Anterior cingulate cortex (tissue), 58 donors: ENCODE measurements at places on chromosomes 6 and 20.

DNA sequence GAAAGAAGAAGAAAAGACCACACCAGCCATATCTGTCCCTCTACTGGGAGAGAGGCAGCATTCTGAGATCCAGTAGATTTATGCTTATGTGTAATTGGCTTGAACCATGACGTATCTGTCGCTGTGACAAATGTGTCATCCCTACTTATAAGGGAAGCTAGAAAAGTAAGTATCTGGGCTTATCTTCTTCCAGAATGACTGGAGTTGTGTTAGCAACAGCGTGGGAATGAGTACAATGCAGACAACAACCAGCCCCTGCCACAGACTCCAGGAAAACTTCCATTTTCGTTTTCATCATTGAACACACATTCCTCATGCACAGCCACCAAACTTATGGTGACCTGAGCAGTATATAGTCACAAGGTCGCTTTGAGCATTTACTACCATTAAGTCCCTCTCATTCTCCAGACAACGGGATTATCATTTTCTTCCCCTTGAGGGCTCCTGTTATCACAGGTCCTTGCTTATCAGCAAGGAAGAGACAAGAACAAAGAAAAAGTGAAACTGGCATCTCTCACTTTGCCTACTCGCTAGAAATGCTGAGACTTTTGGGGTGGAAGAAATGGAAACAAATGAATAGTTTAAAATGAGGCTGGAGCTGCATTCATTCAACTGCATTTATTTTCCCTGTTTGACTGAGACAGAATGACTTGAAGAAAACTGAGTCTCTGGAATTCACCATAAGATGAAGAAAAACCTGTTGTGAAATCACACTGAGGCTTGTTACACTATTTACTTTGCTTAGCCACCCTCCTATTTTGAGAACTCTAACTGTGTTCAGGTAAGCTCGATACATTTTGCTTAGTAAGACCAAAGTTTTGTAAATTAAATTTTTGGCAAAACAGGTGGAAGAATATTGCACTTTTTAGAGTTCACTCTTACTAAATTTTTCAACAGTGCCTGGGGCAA is 149.3 kb upstream of the FOXQ1 start:
- no peak for DNase-seq

DNA sequence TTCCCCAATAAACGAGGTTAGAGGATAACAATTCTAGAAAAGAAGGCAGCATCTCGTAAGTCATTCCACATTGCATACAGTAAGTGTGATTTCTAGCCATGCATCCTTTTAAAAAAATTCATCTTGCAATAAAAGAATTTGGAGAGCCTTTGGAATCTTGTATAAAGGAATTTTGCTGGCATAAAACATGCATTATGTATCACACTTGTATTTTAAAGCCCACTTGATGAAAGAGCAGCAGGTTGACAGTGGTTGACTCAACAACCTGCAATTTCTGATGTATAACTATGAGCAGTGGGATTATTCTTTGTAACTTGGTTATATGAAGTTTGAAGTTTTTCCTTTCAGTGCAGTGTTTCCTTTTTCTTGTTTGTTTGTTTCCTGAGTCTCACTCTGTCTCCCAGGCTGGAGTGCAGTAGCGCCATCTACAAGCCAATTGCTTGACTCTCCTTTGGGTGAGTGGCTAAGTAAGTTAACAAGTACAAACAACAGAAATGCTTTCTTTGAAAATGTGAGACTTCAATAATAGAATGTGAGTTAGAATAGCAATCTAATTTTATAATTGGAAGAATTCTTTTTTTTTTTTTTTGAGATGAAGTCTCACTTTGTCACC is 39.9 kb downstream of the JARID2 start:
- no peak for DNase-seq

- no peak for DNase-seq
These were observed 89.6 kb downstream of the TMEM242 start for GRCh38 chr6:157233686-157234085.

DNA sequence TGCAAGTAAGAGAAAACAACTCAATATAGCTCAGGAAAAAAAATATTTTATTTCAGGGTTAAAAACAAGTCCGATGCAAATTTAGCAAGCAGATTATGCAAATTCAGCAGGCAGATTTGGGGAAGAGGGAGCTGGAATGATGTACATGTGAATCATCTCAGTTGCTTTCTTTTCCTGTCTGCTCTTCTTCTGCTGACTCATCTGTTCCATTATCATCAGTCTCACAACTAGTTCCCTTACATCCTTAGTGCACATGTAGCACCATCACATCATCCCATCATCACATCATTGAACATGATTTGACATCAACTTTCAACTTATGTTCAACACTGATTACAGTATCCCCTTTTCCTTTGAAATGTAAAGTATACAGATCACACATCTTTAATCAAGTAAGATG is 11.5 kb upstream of the DEFB113 start:
- DNase-seq = no peak

DNA sequence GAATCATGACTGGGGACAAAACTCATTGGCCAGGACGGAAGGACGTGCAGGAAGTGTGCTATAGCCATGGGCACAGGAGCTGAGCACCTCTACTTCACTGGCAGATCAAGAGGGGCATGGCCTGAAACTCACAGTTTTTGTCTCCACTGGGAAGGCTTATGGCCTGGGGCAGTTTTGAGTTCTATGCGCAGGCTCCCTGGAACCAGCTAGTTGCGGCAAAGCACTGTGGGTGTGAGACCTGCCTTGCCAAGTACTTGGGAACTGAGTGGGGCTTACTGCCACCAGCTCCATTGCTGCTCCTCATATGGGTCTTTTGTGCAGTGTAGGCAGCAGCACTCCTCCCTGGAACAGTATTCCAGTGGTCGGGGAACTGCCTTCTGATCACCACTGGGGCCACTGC is 282.6 kb upstream of the EYS start:
- DNase-seq = no peak

DNA sequence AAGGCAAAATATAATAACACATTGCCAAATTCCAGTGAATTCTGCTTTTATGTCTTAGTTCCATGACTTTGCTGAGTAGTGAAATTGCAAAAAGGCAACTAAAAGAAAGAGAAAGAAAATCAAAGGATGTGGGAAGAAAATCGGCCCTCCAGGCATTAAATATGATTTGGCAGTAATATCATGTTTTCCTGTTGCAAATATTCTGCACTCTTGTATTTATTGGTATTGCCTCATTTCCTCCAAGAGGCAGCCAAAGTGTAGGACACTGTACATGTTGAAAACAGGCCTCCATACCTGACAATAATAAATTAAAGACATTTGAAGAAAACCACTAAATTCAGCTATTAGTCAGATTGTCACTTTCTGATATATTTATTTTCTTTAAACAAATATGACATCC is 460.0 kb upstream of the NOX3 start:
- DNase-seq = no peak

DNA sequence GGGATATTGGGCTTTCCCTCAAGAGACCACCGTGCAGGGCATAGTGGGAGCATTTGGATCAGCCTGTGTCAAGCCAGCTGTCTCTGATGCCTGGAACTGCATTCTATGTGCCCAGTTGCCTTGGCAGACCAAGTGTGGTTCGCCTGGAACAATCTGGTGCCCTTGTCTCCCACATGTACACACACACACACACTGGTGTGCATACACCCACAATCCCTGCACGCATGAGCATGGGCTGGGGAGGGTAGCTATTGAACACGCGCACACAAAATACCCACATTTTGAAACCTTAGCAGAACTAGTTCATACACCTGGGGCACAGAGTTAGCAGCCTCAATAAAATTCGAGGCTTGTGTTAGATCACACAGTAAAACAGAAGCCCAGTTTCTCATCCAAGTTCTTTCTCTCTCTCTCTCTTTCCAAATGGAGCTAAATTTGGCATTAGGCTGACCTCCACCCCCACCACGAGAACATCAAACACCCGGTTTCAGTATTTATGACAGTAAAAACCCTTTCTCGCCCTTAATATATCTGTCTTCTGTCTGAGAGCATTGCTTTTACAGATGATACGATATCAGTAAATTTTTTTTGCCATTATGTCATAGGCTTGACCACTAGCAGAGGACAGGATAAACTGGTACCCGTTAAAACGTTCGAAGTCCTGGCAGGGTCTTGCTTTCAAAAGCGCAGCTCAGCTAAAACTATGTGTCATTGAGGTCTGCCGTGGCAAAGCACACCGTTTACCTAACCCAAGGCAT is 18.2 kb upstream of the NFATC2 start:
- no peak for DNase-seq

DNA sequence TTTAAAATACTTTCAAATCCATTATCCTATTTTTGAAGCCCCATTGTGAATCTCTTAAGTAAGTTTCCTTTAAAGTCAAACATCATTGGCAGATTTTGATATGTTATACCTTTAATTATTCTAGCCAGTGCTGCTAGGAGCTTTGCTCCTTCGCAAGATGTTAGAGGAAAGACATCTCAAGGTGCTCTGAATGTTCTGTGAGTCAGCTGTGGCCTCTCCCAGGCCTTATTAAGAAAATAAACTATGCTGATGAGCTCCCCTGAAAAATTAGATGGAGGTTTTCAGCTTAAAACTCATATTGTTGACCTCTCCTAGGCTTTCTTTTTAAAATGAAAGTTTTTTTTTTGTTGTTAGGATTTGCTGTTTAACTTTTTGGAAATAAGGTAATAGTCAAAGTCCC is 57.3 kb downstream of the TRAF3IP2 start:
- no peak for DNase-seq

DNA sequence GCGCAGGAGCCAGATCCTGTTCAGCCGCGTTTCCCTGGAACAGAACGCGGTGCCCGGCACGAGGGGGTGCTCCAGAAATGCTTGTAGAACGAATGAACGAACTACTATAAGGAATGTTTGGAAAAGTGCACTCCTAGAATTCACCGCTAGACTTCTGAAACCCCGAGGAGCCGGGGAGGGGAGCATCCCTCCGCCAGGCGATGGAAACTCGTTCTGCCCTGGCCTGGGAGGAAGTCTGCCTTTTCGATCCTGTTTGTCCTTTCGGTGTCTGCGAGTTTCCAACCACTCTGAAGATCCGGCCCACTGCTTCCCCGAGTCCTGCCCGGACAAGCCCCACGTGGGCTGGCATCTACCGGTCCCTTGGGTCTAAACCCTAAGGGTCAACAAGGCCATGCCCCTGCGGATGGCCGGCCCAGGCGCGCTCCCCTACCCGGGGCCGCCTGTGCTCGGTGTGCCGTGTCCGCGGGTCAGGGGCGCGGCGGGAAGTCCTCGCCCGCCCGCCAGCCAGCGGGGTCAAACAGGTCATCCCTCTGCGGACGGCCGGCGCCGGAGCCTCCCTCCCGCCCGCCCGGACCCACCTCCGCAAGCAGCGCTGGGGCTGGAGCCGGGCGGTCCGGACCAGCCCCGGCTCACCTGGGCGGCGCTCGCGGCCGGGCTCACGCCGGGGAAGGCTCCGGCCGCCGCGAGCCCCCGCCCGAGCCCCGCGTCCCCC is 526 bp downstream of the SULF2 start:
- DNase-seq = no peak

DNA sequence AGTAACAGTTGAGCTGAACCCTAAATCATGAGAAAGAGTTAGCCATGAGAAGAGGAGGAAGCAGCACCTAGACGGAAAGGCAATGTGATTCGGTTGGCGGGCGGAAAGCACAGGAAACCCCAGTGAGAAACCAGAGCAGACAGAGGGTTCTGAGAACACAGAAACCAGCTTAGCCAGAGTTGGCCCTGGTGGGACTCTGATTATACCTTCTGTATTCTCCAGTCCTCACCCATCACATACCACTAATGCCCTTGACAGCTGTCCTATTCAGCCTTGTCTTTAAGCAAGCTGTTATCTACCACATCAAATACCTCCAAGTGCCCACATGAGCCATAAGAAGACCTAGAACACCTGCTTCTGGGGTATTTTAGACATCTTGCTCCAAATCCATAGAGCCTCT is 58.9 kb upstream of the LRRC1 start:
- DNase-seq = no peak

GRCh38 chr20:59671661-59672471 is 67.5 kb downstream of the PHACTR3 start:
- DNase-seq = no peak

DNA sequence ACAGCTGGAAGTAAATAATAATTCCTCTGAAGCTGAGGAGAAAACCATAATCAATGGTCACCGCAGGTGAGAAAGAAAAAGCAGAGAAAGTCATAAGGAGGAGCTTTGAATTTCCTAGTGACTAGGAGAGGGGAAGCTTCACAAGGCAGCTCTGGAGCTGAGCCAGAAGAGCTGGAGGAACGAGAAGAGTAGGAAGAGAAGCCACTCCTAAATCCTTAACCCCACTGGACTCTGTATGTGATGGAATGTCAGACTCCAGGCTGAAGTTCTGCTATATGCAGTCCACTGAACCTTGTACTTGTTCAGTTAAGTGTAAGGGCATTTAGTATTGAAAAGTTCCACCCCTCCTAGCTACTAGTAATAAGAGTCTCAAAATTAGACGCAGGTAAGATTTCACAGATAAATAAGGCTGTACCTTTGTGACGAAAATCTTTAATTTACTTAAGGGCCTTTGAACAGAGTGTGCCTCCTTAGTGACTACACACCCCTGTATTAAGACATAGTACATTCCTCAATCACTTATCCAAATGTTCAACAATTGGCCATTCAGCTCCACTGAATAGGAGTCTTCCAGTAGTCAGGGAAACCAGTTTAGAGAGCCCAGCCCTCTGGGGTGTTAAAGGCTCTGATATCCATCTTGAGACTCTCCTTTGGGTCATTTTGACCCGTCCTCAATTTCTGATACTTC is 71.4 kb upstream of the UFL1 start:
- DNase-seq = no peak

- no peak for DNase-seq
These were observed 326.6 kb downstream of the ZFAND3 start for GRCh38 chr6:38146021-38146733.

DNA sequence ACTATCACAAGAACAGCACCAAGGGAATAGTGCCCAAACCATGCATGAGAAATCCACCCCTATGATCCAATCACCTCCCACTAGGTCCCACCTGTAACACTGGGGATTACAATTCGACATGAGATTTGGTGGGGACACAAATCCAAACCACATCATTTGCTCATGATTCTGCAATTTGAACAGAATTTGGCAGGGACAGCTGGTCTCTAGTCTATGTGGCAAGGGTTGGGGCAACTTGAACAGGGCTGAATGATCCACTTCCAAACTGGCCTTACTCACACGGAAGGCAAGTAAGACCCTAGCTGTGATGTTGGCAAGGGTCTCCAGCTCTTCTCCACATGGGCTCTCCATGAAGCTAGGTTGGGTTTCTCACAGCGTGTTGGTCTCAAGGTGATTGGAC is 10.1 kb upstream of the FKBP5 start:
- no peak for DNase-seq

GRCh38 chr6:90076511-90077415 is 182.5 kb downstream of the GJA10 start:
- DNase-seq = no peak

DNA sequence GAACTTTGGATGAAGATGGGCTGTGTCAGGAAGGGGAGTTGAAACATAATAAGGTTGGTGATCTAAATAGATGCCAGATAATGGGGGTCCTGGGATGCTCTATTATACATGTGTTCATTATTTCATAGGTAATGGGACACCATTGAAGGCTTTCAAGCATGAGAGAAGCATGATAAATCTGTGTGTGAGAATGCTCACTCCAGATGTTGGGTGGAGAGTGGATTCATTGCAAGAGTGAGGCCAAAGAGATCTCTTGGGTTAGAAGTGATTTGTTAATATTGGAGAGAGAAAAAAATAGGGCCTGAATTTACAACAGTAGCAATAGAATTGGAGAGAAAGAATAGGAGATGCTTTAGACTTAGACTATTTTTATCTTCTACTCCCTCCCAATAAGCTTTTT is 321.3 kb downstream of the SAMD5 start:
- DNase-seq = no peak
